ENCODE measurements at places on chromosomes 2 and 18. TPM values are rescaled to one million over a fixed set of nuclear protein-coding genes. Genes with fewer than 3 reads are reported as not detected.

Gene ANKRD62
- total RNA-seq, result not detected

Gene SCN1A
- 0.13 TPM for total RNA-seq

Gene ST8SIA3
- 2.3 TPM for total RNA-seq

Gene PSMA8
- not detected for total RNA-seq

Gene CFAP65
- total RNA-seq, result 0.18 TPM
